Urinary bladder (tissue), 4 donors: ENCODE measurements at places on chromosomes 12 and 14. TPM values are rescaled to one million over a fixed set of nuclear protein-coding genes. Genes with fewer than 3 reads are reported as not detected.

Gene SLC41A2
- 27.5 TPM for total RNA-seq

GRCh38 chr14:36662258-36662542, 540 bp downstream of the PAX9 start:
- no peak for DNase-seq

Gene REP15
- 0.95 TPM for total RNA-seq

GRCh38 chr14:90500665-90501370, 104.0 kb downstream of the CALM1 start:
- no peak for DNase-seq

DNA sequence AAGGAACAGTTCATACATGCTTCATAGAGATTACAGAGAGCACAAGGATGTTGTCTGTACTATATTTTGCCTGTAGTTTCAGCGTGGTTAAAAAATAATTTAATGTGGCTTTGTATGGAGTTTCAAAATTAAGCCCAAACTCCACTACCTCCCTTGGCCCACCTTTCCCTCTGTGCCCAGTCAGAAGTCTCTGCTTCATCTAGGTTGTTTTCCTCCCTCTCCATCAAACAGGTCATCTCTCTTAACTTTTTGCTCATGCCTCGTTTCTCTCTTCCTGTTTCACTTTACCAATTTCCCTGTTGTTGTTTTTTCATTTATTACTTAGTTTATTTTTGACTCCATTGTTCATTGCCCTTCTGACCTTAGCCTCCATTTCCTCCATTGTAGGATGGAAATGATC, 94.9 kb upstream of the NEDD1 start:
- no peak for DNase-seq

Gene POTEG
- total RNA-seq = not detected

- no peak for DNase-seq
Observed at GRCh38 chr14:101972126-101972866, 7.9 kb downstream of the DYNC1H1 start.

DNA sequence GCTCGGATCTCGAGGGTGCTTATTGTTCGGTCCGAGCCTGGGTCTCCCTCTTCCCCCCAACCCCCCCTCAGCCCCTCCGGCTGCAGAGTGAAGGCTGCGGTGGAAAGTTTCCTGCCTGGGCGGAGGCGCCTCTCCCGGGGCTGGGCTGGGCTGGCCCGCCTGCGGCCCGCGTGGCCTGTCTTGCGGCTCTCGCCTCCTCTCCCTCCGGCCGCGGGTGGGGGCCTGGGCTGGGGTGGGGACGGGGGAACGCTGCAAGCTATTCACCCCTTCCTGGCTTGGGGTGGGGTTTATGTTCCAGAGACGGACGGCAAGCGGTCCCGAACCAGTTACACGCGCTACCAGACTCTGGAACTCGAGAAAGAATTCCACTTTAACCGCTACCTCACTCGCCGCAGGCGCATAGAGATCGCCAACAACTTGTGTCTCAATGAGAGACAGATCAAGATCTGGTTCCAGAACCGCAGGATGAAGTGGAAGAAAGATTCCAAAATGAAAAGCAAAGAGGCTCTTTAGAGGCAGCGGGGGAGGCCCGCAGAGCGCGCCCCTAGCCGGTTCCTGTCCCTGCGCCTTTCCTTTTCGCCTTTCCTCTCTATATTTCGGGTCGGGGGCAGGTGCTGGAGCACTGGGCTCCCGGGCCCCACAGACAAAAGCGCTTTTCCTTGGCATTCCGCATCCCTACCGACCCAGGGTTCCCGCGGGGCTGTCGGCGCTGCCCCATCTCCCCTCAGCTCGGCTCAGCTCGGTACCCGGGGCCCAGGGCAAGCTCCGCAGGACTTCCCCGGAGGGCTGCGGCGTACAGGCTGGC, 1.3 kb downstream of the HOXC5 start:
- no peak for DNase-seq

Gene KIF26A
- 8.5 TPM for total RNA-seq

Gene SLC7A7
- 9.3 TPM for total RNA-seq

Gene C1S
- total RNA-seq = 196 TPM

Gene FLVCR2
- total RNA-seq = 4.9 TPM
